ENCODE measurements at places on chromosomes 12 and 14. TPM values are rescaled to one million over a fixed set of nuclear protein-coding genes. Genes with fewer than 3 reads are reported as not detected.

- DNase-seq: peak; percentile 76
Observed at GRCh38 chr12:6871052-6871957, 1.8 kb downstream of the SPSB2 start.

DNA sequence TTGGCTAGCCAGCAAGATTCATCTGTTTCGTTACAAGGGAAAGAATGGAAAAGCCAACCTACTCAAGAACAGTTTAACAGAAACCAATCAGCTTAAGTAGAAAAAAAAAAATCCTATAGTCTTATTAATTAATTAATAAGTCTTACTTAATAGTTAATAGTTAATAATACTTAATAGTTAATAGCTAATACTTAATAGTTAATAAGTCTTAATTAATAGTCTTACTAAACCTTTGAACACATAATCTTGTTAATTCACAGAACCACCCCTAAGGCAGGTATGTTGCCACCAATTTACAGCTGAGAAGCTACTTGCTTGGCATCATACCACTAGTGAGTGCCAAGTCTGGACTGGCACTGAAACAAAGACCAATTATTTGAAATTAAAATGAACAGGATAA lies 19.9 kb downstream of the MFAP5 start:
- no peak for DNase-seq

GRCh38 chr12:66775871-66776270 lies 97.0 kb upstream of the GRIP1 start:
- no peak for DNase-seq

Gene LRRC10
- total RNA-seq: not detected

GRCh38 chr12:122886851-122887818 lies 8.8 kb downstream of the VPS37B start:
- no peak for DNase-seq

- no peak for DNase-seq
Observed at GRCh38 chr12:60947533-60947932, 1312.7 kb upstream of the USP15 start.

DNA sequence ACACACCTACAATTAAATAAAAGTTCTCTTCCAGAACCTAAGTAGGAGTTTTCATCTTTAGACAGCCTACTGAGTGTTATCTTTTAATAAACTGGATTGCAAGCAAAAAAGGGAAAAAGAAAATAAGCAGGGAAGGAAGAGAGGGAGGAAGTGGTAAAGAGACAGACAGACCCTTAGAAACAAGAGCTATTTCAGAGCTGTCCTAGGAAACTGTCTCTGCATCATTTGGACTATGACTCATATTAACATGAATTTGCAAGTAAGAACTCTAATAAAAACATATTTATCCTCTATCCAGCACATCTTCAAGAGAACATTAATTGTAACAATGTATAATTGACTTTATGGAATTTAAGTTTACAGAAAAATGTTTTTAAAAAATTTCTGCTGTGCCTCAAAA lies 438.8 kb upstream of the USP15 start:
- no peak for DNase-seq

- DNase-seq: no peak
Observed at GRCh38 chr12:113271466-113271852, 50.2 kb downstream of the TPCN1 start.

- DNase-seq: no peak
Observed at GRCh38 chr14:94373708-94374107, 14.7 kb downstream of the SERPINA1 start.

Gene FOXA1
- total RNA-seq: 271 TPM

DNA sequence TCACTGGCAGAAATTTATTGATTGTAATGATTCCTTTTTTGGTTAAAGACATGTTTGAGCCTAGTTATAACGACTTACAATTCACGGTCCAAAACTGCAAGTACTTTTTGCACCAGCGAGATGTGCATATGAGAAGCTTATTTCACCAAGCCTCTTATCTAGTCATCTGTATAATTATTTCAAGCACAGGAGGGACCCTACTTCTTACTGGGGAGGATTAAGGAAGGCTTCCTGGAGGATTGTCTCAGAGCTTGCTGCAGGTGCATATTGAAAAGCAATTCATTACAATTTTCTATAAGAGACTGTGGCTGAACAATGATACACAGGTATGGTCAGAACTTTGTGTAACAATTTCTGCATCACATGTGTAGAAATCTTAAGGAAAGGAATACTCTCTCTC lies 152.9 kb downstream of the CAND1 start:
- no peak for DNase-seq

GRCh38 chr14:72480464-72481243 lies 413.2 kb downstream of the DPF3 start:
- DNase-seq: no peak

- no peak for DNase-seq
Observed at GRCh38 chr12:104519190-104520019, 62.7 kb downstream of the CHST11 start.

Gene RABGGTA
- 30.4 TPM for total RNA-seq

GRCh38 chr12:31207799-31208465 lies 118.0 kb downstream of the SINHCAF start:
- DNase-seq: no peak

DNA sequence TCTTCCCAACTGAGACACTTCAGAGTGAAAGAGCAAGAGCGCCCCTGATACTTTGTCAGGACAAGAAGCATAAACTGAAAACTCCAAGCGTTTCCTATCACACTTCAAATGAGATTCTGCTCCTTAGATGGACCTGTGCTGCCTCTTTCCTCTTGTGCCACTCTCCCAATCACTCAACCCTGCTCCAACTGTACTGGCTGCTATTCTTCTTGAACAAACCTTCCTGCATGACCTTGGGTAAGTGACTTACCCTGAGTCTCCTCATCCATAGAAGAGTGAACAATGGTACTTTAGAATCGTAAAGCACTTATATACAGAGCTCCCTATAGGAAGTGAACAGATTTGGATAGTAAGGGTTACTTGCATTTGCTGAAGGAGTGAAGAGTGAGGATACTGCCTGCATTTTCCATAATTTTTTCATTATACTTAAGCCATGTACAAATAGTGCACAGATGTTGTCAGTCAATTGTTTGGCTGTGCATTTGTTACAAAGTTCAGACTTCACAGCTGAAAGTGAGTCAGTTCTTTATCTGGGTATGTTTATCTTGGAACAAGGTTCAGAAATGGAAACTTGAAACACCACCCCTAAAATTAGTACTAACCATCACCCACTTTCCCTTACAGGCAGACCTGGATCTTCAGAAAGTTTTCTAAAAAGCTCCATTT lies 10.8 kb downstream of the MTERF2 start:
- DNase-seq: no peak

Gene PTPRB
- total RNA-seq: 0.73 TPM

- DNase-seq: peak; percentile 52
Observed at GRCh38 chr12:51171884-51172514, 936 bp downstream of the TFCP2 start.

GRCh38 chr12:5785601-5786000 lies 159.5 kb downstream of the ANO2 start:
- no peak for DNase-seq

DNA sequence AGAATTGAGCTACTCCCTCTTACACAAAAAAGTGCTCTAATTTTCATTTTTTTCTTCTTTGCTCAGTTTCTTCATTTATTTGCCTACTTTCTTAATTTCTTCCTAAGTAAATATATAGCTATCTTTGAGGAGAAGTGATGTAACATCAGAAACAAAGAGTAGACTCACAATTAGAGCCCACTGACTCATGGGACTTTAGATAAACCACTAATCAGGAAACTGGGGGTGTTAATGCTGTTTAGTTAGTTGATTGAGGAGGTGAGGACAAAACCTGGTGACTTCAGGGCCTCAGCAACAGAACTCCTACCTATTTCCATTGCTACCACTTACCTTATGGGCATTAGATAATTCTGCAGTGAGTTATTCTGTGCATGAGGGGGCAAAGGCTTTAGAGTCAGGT lies 151.7 kb downstream of the MON2 start:
- DNase-seq: no peak

- DNase-seq: peak; percentile 70
Observed at GRCh38 chr12:52280319-52280795, 5.9 kb downstream of the KRT86 start.

- no peak for DNase-seq
Observed at GRCh38 chr12:59736786-59737185, 141.0 kb downstream of the SLC16A7 start.

DNA sequence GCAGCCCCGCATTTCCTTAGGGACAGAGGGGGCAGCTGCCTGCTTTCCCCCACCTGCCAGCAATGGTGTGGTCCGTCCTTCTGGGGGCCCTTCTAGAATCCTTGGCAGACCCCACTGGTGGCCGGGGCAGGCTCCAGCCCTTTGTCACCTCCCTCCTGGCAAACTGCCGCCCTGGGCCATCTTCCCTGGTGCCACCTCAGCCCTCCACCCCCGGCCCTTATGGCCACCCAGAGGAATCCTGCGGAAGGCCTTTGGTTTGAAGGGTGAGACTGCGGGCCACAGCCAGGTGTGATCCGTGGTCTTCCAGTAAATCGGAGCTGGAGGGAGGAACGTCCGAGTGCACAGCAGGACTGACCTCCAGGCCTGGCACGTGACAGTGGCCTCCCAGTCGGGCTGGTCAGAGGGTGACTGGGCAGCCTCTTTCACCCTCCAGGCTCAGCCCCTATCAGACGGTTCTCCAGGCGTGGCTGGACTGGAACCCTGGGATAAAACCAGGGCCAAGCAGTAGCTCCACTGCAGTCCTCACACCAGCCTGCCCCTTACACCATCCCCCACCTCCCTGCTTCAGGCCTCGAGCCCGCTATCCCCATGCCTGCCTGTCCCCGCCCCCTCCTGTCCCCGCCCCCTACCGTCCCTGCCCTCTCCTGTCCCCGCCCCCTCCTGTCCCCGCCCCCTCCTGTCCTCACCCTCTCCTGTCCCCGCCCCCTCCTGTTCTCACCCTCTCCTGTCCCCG lies 12.4 kb downstream of the FBRSL1 start:
- no peak for DNase-seq

- peak; percentile 64 for DNase-seq
Observed at GRCh38 chr12:48004053-48004941, at the start of gene COL2A1. Gene COL2A1 (minus strand): TSS chr12:48004476. CDS start chr12:48004321, 155 bp downstream.

DNA sequence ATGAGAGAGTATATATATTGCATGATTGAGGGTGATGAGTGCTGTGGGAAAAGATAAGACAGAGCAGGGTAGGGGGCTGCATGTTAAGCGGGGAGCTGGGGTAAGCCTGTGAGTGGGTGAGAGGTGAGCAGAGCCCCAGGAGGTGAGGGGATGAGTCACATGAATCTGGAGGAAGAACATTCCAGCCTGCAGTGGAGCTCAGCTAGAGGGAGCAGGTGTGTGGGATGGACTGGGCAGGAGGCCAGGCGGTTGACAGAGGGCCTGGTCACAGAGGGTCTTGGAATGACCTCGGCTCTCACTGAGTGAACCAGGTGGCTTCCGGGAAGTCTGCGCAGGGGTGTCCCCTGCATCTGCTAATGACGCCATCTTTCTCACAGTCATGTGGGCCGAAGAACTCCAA lies 44.4 kb downstream of the GIT2 start:
- no peak for DNase-seq

DNA sequence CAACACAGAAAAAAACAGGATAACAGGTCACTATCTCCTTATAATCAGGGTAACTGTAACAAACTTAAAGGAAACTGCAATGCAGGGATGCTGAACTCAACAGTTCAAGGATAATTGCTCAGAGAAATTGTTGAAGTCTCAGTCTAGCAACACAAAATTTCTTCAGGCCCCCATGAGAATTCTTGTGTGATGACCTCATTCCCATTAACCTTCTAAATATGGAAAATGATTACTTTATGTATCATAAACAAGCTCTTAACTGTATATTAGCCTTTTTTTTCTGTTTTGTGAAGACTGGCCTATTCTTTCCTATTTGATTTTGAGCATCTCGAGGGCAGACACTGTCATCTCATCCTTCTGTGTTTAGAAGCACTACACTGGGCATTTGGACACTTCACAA lies 47.1 kb downstream of the IGF1 start:
- no peak for DNase-seq

Measured in Caco-2 (cell line).